ENCODE measurements at places on chromosomes 2 and 18.
A peak's percentile ranks its signal among the peaks of the same experiment; 100 is the strongest.

DNA sequence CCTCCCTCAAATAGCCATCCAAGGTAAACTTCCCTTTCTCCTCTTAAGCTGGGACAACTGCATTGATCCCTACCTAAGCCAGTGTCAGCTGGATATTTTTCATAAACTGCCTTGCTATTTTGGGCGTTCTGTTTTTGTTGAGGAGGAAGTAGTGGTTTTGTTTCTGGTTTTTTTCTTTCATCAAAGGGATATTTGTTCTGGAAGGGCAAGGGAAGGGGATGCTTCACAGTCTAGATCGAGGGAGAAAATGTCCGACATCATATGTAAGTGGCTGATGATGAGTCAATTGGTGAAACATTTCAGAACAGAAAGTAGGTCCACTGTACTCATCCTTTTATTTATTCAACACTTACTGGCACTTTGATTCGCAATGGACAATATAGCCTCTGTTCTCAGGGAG, 31.0 kb downstream of the TANC1 start:
- peak; percentile 46 for DNase-seq

DNA sequence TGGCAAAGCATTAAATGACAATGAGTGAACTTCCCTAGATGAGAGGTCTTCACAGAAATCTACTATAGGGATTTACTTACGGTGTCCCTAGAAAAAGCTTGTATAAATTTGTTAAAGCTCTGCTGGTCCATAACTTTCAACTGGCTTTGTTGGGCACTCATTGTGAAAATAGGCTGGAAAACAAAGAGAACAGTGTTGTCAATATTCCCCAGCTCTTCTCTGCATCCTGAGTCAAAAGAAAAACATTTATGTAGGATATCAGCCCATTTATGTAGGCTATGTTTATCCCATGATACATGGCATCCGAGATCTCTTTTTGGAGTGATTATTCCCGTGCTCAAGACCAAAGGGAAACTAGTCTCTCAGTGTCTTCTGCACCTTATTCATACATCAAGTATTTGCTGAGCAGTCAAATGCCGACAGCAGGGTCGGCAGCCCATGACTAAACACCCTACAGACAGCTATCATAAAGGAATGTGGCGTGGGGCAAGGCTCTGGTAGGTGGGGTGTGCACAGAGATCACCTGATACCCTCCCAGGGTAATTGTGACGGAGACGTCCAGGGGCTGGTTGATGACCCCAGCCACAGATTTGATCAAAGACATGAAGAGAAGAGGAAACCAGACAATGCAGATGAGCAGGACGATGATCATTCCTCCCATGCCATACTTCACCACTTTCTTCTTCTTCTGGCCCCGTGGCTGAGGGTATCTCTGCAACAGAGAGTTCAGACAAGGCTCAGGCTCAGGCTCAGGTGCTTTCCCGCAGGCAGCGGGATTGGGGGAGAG, 155.9 kb downstream of the NAPG start:
- no peak for DNase-seq

GRCh38 chr18:9008200-9008708, 94.2 kb upstream of the NDUFV2 start:
- DNase-seq: no peak

- DNase-seq: peak; percentile 50
Observed at GRCh38 chr2:63654959-63655358, 66.2 kb downstream of the MDH1 start.

GRCh38 chr2:131367352-131367751, 3.4 kb upstream of the RAB6D start:
- DNase-seq: no peak

DNA sequence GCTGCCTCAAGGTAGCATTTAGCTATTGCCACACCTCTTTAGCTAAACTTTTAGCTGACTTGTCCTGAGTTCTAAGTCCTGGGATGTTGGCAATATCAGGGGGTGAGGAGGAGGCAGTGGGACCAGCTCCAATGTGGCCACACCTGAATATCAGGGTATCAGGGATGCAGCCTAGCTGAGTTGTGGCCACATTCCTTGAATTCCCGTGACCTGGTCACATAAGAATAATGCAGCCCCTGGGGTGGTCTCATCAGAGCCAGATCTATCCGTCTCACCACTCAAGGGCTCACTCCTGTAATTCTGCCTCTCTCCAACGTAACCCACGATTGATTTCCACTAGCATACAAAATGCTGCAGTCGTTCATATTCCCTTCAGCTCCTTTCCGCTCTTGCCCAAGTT, 11.6 kb upstream of the TAF1B start:
- no peak for DNase-seq

Measured in astrocyte of the hippocampus (primary cell).